Activated T-cell treated with anti-CD3 and anti-CD28 coated beads for 24 hours (primary cell): ENCODE measurements at places on chromosomes 2 and 18.

DNA sequence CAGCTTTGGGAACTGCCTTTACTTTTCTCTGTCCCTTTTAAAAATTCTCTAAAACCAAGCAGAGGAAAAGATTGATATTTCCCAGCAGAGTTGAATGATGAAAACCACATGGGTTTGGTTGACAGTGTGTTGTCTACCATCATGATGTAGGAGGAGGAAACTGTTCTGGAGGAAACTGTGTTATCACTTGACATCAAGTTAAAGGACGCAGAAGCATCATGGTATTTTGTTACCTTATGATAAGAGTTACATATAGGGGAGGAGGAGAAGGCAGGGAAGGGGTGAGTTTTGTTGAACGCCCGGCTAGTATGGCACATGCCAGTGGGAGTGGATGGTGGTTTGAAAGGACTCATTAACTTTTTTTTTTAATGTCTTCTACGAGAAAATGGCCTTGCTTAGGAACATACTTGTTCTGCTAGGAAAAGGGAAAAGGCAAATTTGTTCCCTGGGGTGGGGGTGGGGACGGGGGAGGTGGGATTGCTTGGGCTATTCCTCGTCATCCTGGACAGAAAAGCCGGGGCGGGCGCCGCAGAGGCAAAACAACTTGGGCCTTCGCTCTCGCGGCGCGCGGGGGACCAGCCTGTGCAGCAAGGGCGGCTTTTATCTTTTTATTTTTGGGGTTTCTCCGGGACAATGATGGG, 766 bp downstream of the TMEM17 start:
- DNase-seq, result no peak

DNA sequence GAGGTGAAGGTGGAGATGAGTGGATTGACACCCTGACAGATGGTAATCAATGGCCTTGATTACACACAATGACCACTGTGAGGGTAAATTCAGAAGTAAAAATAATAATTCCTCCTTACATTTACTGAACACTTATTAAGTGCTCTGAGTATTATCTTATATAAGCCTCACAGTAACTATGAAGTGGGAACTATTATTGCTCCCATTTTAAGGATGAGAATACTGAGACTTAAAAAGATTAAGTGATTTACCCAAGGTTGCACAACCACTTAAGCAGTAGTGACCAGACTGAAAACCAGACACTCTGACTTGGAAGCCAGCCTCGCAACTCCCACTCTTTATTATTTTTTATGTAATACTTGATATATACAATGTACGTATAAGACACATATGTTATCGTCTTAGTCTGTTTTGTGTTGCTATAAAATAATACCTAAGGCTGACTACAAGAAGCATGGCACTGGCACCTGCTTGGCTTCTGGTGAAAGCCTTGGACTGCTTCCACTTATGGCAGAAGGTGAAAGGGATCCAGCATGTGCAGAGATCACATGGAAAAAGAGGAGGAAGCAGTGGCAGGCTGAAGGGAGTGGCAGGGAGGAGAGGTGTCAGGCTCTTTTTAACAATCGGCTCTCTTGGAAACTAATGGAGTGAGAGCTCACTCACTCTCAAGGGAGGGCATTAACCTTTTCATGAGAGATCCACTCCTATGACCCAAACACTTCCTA, 41.5 kb upstream of the C1D start:
- no peak for DNase-seq

DNA sequence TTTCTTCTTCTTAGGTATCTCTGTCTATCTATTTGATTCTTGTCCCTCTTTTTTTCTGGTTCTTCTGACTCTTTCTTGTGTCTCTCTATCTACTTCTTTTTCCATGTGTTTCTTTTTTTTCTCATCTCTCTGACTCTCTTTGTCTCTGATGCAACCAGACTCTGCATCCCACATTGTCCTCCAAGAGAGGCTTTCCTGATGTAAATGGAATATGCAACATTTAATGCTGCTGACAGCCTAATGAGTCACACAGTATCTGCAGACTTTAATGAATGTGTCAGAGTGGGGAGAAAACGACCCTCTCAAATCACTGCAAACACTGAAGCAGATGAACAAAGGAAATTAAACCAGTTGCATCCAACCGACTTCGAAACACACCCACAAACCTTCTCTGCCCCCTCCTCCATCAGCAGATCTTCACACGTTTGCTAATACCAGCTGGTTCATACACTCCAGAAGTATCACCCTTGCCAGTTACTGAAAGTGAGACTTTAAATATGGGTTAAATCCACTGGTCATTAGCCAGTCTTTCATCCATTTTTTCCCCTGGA, 351.5 kb downstream of the TXNL1 start:
- DNase-seq, result no peak

DNA sequence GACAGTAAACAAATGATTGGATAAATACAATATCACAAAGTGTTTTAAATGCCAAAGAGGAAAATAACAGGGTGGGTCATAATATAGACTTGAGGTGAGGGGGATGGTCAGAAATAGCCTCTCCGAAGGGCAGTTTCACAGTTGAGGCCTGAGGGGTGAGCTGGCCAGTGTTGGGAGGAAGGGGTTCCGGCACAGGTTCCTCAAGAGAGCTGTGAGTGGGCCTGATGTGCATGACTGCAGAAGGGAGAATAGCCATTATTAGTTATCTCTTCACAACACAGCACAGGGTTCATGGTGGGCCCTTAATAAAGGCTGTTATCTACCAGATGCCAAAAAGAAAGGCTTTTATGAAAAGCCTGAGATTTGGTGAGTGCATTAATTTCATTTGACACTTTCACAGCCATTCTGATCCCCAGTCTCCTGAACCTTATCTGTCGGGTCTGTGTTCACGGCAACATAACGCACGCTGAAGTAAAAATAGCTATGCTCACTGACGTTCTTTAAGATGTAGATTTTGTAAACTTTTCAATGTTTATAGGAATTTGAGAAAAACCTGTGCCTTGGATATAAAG, 39.6 kb downstream of the POLR1A start:
- DNase-seq, result no peak

- DNase-seq, result no peak
Measured at GRCh38 chr2:11370377-11371091, 26.1 kb upstream of the ROCK2 start.

DNA sequence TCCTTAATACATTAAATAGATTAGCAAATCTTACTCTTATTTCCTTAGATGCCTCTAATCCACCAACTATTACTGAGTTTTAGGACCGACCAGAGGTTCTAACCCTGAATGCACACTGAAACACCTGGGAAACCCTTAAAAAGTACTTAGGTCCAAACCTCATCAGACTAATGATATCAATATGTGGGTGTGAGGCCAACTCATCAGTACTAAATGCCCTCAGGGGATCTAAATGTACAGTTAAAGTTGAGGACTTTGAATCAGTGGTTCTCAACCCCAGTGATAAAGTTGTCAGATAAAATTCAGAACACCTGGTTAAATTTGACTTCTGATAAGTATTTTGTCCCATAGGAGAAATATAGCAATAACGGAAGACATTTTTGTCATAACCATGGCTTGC, 20.9 kb downstream of the MMADHC start:
- no peak for DNase-seq

- DNase-seq, result no peak
Measured at GRCh38 chr2:11949732-11950523, 203.5 kb downstream of the LPIN1 start.

- no peak for DNase-seq
Measured at GRCh38 chr18:21218862-21219261, 23.2 kb upstream of the GREB1L start.
